ENCODE measurements at places on chromosomes 3 and 15.

- no peak for DNase-seq
Observed at GRCh38 chr3:18403061-18403460, 22.1 kb downstream of the SATB1 start.

DNA sequence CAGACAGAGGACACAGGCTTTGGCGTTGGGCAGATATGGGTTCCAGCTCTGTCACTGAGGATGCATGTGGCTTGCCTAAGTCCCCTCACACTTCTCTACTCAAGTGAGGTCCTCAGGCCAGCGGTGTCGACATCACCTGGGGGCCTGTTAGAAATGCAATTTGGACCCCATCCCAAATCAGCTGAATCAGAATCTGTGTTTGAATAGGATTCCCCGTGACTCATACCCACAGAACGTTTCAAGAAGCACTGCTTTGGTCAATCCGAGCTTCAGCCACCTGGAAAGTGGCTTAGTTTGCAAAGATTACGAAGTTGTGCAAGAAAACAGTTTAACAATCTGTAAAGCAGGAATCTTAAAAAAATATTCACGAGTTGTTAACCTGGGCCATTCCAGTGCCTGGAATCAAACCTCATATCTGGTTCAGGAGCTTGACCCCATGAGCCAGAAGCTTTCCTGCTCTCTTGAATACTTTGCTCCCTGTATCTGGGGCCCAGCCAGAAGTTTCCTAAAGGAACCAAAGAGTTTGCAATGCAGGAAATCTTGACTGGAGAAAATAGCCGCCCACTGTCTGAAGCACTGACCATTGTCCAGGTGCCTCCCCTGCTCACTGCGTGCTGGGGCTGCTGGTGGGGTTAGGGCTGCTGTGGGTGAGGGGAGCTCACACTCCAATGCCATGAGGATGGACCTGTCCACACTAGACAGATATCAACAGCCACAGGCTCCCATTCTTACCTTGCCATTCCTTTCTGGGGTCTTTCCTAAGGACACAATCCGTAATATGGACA lies 208.5 kb upstream of the LINGO1 start:
- no peak for DNase-seq

DNA sequence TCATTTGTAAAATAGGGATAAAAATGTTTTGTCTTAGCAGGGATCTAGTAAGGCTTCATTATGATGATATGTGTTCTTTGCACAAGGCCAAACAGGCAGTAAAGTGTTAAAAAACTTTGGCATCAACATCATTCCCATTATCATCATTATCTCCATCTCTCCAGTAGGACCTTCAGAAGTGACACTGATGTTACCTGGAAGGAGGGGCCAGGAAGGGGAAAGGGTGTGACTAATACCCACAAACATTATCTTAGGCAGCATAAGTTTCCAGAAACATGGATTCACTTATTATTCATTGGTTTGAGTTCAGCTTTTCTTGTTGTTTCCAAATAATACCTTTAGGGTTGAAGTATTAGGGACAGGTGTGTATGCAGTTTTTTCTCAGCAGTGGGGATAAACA lies 399.6 kb downstream of the PTPRG start:
- no peak for DNase-seq

DNA sequence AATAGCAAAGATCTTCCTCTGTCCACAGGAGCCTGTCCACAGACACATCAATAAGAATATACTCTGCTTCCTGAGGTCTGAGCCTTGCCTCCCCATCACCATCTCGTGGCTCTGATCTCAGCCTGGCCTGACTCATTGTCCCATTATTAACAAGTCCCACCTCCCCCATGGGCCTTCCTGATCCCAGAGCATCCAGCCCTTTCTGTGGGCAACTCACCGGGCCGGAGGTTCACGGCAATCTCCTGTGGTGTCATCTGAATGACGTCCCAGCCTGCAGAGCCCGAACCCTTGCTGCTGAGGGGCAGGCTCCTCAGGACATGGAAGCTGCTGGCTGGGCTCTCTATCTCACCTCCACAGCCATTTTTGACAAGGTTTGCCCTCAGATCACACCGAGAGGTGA lies 28.1 kb downstream of the ITGB5 start:
- DNase-seq = no peak

GRCh38 chr3:42273361-42273760 lies 7.4 kb upstream of the CCK start:
- no peak for DNase-seq

DNA sequence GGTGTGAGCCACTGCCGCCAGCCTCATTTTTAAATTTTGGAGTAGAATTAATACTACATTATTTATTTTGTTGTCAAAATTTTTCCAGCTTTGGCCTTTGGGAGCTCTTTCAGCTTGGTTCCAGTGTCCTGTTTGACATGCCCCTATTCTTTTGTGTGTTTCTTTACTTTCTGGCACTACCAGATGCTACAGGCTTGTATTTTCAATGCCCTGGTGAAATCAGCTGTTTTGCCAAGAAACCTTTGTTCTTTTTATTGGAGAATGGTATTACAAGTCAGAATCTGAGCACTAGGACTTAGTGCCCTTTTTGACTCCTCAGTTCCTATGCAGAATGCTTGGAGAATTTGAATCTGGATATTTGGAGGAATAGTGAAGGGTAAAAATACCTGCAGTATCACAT lies 26.6 kb downstream of the RNF111 start:
- no peak for DNase-seq

- DNase-seq = peak; percentile 70
Observed at GRCh38 chr3:188397766-188398705, 244.1 kb downstream of the LPP start.

- no peak for DNase-seq
Observed at GRCh38 chr15:63944681-63944955, 101.7 kb downstream of the DAPK2 start.

DNA sequence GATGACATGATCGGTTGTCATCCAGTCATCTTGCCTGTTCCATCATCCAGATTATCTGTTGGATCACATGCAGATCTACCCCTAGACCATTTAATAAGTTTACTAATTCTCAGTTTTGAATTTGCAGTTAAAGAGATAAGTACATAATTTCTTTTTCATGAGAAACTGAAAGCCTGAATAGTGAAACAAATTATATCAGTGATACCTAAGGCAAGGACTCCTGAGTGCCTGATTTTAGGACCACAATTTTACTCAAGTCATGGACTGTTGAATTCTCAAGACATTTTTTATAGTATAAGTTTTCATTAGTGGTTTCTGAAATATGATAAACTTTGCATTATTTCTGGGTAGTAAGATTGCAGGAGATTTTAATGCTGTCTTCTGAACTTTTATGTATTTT lies 13.2 kb downstream of the SIDT1 start:
- DNase-seq = no peak

DNA sequence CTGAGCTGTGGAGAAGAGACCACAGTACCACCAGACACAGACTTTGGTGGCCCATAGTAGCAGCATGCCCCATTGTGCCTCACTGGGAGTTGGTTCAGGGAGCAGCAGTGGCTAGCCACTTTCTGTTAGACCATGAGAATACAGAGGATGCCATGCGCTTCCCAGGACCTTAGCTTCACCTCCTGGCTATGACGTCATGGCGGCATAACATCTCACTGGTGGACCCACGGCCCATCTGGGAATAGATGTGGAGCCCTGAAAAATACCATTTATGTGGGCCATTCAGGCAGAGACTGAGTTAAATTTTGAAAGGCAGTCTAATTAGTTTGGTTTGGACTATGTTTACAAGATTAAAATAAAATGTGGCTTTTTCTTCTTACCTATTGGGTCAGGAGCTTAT lies 55.1 kb upstream of the NMD3 start:
- no peak for DNase-seq

DNA sequence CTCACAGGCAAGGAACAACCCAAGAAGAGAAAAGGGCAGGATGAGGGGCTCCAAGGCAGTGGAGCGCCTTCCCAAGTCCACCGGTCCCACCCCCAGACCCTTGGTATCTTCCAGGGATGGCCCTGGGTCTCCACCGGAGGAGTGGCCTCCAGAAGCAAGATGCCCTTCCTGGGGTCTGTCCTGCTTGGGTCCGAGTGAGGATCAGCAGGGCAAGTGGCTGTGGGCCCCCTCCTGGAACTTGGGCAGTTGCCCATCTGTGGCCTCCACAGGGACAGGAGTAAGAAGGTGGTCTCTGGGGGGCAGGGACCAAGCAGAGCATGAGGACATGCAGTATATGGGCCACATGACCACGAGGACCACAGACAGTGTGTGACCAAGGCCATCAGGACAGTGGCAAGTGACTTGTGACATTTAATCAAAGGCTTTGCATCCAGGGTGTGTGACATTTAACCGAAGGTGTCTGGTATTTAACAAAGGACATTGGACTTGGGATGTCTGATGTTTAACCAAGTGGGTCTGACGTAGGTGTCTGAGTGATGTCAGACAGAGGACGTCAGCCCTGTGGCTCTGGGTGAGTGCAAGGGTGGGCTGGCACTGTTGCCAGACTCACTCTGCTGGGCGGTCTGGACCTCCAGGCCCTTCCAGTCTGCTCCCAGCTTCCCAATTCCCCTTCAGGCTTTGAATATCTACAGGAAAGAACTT lies 34.7 kb downstream of the SCN5A start:
- DNase-seq = no peak

DNA sequence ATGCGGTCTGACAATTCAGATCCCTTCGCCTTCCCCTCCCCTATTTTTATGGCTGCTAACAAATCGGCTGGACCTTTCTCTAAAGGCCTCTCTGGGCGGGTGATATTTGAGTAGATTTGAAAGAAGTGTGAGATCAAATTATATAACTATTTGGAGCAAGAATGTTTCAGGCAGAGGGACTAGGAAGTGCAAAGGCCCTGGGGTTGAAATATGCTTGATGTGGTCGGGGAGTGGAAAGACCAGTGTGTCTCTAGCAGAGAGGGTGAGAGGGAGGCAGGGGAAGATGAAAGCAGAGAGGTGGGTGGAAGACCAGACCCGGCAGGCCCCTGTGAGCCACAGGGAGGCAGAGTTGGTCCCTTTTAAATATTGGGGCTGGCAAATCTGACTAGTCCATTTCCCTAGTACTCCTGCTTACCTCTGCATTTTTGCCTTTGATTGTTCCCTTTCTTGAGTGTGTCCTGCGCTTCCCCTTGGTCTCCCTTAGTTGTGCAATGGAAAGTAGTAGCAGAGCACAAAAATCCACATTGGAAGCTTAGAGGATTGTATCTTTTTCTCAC lies 32.3 kb downstream of the SLCO3A1 start:
- DNase-seq = no peak

DNA sequence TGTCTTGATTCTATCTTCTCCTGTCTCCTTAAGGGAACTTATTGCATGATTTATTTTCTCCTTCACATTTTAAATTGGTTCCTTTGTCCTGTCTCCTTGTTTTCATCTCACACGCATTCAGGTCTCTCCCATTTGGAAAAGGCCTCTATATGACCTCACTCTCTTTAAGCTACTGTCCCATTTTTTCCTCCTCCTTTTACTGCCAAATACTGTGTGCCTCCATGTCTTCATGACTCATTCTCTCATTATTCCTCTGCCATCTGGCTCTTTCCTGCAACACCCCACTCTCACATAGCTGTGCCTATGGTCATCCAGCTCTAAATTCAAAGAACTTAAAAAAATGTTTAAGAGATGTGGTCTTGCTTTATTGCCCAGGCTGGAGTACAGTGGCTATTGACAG lies 48.0 kb downstream of the TYRO3 start:
- peak; percentile 21 for DNase-seq

DNA sequence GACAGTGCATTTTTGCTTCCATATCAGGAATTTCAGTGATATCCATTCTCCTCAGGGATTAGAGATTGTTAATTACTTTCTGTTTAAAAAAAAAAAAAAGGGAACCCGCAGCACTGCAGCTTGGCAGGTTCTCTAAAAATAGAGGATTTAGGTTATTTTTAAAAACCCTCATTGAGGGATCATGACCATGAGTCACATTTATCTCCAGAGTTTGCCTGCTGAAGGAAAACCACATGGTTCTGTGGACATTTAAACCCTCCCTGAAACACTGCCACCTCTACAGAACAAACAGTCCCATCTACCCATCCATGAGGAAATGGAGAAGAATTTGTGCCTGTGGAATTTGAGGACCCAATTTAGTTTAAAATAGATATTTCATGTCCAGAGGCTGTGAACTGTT lies 66.2 kb upstream of the UBE2E1 start:
- no peak for DNase-seq

- DNase-seq = peak; percentile 72
Observed at GRCh38 chr15:85825719-85826118, 31.0 kb upstream of the KLHL25 start.

GRCh38 chr3:98776140-98776493 lies 13.0 kb downstream of the ST3GAL6 start:
- DNase-seq = no peak

GRCh38 chr15:70508561-70509281 lies 254.6 kb downstream of the UACA start:
- DNase-seq = no peak

DNA sequence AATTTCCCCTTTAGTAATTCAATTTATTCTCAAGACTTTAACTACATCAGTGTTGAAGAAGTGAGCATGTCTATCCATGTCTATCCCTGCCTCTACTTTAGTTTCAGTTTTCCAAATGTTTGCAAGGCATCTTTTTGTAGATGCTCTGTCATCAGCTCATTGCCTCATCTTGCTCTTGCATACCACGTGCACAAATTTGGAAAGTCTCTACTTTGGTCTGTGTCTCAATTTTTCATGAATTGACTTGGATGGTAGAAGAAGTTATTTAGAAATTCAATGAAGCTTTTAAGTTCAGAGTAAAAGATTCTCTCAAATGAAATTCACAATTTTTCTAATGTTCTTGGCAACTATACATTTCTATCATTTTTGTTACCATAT lies 55.3 kb downstream of the CLDN1 start:
- no peak for DNase-seq

DNA sequence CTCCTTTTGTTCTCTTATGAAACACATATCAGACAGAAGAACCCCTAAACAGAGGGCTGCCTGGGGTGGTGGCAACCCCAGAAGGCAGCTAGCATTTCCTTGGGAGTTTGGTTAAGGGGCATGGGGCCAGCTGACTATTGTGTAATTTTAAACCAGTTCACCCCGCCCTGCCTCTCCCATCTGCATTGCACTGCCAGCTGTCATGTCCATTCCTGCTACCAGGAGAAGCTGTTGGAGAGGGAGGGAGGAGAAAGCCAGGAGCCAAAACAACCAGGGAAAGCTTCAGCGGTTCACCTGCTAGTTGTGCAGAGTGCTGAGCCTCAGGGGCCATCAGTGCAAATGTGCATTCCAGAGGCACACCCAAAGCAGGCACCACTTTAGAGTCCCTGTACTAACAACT lies 47.6 kb upstream of the ATP1B3 start:
- DNase-seq = peak; percentile 92

DNA sequence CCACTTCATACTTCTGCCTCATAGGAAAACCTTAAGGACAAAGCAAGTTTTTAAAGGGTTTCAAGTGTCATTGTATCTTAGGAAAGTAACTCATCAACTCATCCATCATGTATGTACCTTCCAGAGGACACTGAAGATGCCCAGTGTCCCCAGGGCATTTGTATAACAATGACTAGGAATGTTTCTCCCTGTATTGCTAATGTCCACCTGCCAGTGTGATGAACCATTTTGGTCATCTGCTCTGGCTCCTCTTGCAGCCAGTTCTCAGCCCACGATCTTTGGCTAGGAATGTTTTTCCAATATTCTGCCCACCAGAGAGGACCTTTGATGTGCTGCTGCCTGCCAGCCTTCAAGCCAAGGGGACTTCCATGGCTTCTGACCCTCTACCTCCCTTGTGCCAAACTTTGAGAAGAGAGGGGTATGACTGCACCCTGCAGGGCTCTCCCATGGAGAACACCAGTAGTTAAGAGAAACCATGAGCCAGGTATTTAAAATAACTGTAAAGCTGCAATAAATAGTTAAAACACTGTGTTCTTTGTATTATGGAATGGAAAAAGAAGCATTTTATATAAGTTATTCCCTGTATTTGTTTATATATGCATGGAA lies 11.4 kb downstream of the LMOD3 start:
- DNase-seq = no peak

- no peak for DNase-seq
Observed at GRCh38 chr3:198030125-198030524, 70.1 kb downstream of the LMLN start.

- DNase-seq = no peak
Observed at GRCh38 chr3:154967090-154967489, 113.0 kb upstream of the MME start.

Data from tongue (tissue), 3 donors.